Sciatic nerve (tissue), 2 donors: ENCODE measurements at places on chromosomes 4 and X.
A peak's percentile ranks its signal among the peaks of the same experiment; 100 is the strongest.

DNA sequence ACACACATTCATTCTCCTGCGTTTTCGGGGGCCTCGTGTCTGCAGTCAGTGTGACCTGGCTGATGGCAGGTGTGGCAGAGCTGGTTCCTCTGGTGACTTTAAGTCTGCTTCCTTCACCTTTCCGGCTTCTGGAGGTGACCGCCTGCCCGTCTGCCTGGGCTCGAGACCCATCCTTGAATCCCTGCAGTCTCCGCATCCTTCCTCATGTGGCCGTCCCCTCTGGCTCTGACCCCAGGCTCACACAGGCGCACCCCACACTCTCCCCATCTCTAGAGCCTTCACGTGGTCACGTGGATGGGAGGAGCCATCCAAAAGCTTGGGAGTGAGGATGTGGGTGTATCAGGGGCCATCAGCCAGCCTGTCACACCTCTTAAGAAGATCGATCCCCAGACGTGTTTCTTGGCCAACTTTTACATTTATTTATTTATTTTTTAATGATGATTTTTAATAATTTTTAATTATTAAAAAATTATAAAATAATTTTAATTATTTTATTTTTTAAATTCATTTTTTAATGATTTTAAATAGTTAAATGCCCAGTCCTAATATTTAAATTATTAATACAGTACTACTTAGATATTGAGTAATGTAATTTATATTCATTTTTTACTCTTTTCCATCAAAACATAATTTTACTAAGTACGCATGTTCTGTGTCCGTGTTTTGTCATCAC, 20.9 kb downstream of the RGS12 start:
- DNase-seq, result peak; percentile 48

GRCh38 chrX:10617186-10617998, 3.0 kb downstream of the MID1 start:
- DNase-seq, result no peak

DNA sequence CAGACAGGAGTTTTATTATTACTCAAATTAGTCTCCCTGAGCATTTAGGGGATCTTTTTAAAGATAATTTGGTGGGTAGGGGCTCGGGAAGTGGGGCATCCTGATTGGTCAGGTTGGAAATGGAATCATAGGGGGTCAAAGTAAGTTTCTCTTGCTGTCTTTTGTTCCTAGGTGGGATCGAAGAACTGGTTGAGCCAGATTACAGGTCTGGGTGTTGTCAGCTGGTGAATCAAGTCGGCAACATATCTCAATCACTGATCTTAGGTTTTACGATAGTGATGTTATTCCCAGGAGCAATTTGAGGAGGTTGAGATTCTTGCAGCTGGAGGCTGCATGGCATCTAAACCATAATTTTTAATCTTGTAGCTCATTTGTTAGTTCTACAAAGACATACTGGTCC, 629.5 kb upstream of the AMOT start:
- DNase-seq, result no peak

DNA sequence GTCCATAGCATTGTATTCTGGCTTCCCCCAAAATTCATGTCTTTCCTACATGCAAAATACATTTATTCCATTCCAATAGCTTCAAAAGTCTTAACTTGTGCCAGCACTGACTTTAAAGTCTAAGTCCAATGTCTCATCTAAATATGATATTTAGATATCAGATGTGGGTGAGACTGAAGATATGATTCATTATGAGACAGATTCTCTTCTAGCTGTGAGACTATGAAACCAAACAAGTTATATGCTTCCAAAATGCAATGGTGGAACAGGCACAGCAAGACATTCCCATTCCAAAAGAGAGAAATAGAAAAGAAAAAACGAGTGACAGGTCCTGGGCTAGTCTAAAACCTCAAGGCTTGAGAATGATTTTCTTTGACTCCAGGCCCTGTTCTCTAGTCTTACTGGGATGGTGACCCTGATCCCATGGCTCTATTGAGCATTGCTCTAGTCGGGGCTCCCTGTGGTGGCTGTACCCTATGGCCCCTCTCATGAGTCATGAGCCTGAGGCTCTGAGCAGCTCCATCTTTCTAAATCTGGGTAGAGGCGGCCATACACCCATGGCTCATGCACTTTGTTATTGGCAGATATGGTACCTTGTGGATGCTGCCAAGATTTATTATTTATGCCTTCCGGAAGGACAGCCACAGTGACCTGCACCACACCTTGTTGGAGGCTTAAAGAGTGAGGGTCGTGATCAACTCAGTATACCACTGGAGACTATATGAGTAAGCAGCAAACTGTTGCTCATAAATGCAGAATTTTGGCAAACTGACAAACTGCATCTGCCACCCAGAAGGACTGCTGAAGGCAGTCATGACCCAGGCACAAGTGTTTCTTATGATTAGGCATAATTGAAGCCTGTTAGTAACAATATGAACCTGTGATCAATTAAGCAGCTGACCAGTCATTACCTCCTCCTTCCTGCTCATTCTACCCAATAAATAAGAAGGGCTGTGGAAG, 38.5 kb upstream of the BOD1L1 start:
- no peak for DNase-seq

DNA sequence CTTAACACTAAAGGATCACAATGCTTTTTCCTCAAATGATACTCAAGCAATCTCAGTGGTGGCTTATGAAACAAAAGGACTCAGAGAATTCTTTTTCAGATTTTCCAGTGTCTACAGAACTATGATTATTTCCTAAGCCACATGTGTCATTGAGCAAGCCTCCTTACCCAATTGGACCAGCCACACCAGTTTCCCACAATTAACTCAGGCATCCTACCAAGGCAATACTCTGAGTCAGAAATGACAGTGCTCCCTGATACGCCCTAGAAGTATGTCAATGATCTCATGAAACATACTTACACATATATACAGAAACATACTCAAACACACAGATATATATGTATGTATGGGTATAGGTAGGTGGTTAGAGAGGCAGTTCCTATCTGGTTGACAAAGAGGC, 4.8 kb downstream of the ADAMTS3 start:
- no peak for DNase-seq

DNA sequence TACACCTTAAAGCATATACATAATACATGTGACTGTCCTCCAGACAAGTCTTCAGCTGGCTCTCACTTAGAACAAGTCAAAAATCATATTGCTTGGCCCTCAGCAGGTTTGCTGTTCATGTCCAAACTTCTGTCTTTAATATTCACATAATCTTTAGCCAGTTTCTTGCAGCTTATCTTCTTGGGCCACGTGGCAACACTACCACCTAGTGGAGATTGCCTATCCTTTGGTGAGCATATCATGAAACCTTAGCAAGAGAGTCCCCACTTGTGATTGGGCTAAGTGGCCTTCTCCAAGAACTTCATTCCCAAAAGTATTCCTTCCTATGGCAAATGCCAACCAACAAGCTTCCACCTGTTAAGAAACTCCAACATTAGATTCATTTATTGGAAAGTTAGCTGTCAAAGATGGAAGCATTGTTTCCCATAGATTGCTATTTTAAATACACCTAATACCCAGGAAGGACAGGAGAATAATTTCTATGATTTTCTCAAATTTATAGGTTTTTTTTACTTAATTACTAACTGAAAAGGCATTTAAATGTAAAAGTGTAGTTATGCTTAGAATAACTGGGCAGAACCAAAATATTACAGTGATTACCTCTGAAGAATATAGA, 231.9 kb upstream of the INTU start:
- peak; percentile 74 for DNase-seq

DNA sequence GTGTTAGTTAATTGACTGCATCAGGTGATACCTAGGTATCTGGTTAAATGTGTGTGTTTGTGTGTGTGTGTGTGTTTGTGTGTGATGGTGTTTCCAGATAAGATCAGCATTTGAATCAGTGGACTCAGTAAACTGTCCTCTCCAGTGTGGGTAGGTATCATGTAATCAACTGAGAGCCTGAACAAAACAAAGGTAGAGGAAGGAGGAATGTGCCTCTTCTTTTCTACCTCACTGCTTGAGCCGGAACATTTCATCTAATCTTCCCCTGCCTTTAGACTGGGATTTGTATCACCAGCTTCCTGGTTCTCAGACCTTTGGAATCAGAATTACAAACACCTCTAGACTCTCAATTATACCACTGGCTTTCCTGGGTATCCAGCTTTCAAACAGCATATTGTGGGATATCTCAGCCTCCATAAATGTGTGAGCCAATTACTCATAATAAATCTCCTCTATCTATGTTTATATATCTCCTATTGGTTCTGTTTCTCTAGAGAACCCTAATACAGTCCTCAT, 120.5 kb downstream of the TBCK start:
- no peak for DNase-seq

GRCh38 chrX:97332963-97333362, 449.3 kb downstream of the RPA4 start:
- no peak for DNase-seq

GRCh38 chr4:169417629-169418282, 147.0 kb upstream of the SH3RF1 start:
- no peak for DNase-seq

- DNase-seq, result no peak
These were observed 55.6 kb downstream of the CYLC1 start for GRCh38 chrX:83916525-83916924.

DNA sequence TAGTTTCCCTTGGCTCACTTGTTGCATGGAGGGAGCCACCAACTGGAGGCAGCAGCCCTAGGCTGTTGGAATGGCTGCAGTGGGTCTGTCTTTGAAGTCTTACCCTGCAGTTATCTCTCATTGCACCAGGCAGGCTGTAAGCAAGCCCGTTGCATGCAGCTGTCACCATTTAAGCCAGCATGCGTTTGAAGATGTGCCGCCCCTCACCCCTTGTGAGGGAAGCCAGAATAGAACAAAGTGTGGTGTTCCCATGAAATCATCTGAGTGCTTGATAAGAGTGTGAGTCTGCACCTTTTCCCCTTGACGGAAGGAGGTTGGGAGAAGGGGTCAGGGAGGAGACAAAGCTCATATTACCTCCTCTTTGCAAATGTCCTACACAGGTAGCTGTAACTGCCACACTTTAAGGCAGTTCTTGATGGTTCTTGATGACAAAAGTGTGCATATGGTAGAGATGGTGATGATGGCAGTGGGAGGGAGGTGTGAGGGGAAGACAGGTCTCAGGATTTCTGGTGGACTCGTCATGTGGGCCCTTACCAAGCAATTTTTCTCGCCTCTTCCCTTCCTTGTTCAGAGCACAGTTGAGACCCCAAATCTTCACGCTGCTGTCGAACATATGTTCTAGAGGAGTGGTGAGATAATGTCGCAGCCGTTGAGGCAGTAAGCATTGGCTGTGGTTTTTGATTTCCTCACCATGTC, 191.4 kb upstream of the LEF1 start:
- DNase-seq, result no peak

- no peak for DNase-seq
These were observed 15.6 kb downstream of the RUFY3 start for GRCh38 chr4:70737409-70737808.

DNA sequence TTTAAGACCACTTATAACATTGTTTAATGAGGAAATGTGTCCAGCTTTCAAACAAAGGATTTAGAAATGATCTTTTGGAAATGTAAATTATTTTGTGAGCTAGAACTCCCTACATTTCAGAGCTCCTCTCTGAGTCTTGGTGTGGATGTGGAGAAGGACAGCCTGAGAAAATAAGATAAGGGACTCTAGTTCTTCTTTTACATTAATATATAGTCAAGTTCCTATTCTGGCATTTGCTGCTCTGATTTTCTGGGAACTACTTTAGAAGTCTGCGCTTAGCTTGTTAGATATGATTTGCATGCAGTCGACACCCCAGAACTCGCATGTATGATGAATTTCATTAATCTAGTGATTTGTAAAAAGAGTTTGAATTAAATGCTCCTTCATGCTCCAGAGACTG, 45.5 kb downstream of the TSPAN7 start:
- no peak for DNase-seq

GRCh38 chr4:147409350-147409749, 71.5 kb upstream of the EDNRA start:
- DNase-seq, result no peak

DNA sequence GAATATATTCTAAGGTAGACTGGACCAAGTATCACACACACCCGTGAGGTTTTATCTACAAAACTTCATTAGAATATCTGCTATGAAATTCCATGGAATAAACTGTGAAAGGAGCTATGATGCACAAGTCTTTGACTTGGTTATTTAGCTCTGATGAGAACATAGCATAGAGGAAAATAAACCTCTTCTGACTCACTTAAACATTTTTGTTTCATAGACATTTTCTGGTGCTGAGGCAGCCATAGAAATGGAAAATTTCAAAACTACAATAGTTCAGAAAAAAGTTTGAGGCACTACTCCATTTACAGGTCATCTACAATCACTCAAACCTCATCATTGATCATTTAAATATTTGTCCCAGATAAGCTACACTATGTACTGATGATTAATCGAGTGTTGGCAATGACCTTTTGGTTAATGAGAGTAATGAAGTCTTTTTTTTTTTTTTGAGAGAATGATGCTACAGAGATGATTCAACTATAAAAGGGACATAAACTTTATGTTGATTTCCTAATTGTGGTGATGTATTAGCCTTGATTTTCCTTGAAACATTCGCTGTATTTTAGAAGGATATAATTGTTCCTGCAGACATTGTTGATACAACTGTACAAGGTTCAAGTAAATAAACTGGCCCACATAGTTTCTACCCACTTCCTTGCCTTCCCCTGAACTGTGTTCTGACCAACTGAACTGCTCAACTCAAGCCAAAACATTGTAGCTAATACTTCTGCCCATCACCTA, 77.5 kb downstream of the AREG start:
- DNase-seq, result no peak

GRCh38 chr4:54554339-54554990, 103.3 kb upstream of the KIT start:
- DNase-seq, result no peak

DNA sequence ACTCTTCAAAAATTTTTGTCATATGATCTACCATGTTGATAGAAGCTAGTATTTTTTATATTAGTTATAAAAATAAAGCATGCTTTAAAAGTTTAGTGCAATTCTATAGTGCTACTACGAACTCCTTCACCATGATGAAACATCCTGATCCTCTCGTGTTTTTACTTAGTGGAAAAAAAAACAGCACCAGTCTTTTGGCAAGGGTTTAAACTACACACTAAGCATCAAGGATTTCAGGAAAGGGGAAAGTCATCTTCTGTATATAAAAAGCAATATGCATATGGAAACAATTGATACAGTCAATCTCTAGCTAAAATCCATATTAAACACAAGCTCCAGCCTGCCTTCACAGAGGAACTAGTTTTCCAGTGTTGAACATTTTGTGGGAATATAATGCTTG, 18.7 kb downstream of the CHM start:
- no peak for DNase-seq

DNA sequence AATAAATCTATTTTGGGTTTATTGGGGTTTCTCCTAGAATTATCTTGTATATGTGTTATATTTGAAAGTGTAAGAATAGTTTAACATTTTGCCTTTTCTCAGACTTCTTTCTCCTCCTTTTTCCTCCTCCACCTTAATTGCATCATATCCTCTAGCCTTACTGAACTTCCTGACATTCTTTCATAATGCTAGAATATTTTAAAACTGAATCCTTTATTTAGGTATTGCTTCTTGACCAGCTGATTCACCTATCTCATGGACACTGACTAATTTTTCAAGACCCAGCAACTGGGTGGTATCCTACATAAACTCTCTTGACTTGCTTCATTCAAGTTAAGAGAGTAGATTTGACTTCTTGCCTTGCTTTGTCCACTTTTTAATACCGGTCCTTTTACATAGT, 1508.9 kb downstream of the STIM2 start:
- DNase-seq, result no peak
